ENCODE measurements at places on chromosomes 1 and 21.

DNA sequence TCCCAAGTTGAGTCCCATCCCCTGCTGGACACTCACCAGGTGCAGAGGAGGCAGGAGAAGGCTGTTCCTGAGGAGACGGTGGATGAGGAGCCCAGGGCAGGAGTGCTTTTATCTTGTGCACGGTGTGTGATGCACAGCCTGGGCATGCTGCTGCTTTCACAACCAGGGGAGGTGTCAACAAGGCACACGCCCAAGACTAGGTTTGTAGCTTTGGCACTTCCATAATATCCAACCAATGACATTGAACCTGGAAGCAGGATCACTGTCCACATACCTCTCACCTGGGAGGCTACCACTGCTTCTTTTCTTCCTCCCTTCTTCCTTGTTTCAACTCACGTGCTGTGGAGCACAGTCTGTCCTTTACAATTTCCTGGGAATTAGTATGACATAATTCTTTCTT lies at the start of gene LCE3D:
LCE3D (minus strand) TSS at position 84 of the 400 bp plus-strand sequence. CDS start 580 bp downstream, outside the sequence.
- DNase-seq, result no peak

DNA sequence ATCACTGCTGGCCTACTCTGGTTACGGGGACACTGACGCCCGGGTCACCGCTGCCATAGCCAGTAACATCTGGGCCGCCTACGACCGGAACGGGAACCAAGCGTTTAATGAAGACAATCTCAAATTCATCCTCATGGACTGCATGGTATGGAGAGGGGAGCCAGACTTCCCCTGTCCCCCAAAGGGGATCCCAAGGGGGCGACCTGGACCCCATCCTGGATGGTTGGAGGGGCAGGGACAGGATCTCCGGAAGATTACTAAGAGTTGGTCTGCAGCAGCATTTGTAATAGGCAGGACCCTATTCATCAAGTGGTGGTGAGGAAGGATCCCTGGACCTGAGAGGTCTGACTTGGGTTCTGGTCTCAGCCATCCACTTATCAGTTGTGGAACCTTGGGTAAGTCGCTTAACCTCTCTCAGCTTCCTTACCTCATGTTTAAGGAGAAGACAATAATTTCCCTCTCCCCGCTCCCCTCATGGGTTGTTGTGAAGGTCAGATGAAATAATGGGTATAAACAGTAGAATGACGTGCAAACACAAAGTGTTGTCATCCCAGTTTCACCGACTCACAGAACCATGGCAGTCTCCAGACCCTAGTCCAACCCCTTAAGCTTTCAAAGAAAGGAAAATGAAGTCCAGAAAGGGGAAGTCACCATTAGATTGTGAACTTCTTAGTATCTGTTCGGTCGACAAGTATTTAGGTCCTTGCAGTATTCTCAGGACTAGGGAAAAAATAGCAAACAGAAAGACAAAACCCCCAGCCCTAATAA lies 883 bp downstream of the LAMTOR2 start:
- DNase-seq, result no peak

DNA sequence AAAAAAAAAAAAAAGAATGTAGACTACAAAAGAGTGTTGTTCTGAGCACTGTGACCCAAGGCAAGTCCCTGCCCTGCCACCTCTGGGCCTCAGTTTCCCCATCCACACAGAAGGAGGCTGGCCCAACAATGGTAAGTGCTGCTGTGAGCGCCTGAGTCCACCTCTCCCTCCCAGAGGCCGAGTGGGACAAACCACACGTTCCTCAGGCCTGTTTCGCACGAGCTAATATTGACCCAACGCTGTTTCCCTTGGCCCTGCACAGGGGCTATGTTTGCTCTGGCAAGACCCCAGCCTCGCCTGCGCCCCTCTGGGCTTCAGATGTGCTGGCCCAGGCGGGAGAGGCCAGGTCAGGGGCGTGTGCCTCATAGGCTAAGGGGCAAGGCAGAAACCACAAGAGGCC lies 12.6 kb upstream of the LAPTM5 start:
- DNase-seq, result no peak

DNA sequence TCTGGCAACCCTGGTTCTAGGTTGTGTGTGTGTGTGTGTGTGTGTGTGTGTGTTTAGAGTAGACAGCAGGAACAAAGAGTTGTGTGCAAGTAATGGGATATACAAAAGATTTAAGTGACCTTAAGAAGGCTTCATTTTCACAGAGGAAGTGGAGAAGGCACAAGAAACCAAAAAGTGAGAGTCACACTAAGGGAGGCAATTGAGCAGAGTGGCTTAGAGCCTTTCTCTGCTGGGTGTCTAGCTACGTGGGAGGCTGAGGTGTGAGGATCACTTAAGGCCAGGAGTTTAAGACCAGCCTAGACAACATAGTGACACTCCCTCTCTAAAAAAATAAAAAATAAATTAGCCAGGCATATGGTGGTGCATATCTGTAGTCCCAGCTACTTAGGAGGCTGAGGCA lies 44.4 kb upstream of the HAO2 start:
- no peak for DNase-seq

DNA sequence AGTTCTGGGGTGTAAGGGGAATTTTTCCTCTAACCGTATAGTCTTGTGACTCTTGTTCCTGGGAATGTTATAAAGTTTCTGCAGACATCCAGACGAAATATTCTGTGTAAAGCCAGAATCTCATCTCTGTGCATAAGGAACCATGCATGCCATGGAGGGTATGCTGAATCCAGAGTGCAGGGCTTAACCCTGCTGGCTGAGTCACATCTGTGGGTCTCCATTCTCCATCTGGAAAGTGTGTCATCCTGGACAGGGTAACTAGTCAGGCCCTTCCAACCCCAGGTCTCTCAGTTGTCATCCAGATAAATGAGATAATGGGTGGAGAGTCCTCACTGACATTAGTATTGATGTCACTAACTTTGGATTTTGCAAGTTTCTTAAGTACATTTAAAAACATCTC lies 48.8 kb downstream of the ATP5PO start:
- DNase-seq, result no peak

- DNase-seq, result no peak
Measured at GRCh38 chr1:156157506-156157905, 4.1 kb downstream of the SEMA4A start.

All from activated gamma-delta T cell treated with Interleukin-2 at 50 U/mL for 16 hours (primary cell).